ENCODE measurements at places on chromosomes 16 and 17.

DNA sequence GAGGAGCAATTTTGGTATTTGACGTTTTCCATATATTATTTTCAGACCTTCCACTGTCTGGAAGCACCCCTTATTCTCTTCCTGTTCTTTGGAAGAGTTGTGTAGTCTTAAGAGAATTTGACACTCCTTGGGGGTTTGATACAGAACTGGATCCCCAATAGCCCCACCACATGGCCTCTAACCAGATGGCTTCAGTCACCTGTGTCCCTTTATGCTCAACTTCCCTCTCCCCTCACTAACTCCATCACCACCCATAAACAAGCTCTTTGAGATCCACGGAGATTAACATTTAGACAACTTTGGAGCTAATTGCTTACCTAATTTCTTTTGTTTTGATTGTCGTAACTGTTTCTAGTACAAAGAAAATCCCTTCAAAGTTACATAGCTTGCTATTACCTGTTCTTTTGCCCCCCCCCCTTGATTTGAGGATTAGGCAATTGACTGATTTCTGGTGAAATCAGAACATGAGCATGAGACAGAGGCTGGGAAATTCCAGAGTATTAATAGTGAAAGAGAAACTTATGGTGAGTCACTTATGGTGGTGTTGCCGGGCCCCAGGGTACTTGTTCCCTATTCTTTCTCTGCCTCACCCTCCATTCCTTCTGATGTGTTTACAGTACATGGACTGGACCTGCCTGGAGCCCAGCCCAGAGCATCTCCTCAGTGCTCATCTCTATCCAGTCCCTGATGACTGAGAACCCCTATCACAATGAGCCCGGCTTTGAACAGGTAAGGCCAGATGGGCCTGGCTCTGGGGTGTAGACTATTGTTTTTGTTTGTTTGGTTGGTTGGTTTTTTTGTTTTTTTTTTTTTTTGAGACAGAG, 7.5 kb downstream of the UBE2Z start:
- no peak for DNase-seq

DNA sequence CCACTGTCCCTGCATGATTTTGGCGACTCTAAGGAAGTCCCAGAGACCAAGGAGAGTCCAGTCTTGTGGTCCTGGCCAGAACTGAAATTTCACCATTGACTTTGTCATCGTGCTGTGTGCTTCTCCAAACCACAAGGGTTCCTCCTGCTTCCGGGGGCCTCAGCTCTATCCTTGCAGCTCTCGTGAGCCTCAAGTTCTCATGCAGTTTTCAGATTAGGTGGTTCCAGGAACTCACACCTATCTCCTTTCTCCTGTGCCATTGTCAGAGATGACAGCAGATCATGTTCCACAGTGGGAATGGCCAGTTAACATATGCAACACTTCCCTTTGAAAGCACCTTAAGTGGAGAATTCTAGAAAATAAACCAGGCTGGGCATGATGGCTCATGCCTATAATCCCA, 97.9 kb upstream of the CRHR1 start:
- no peak for DNase-seq

GRCh38 chr17:16472539-16472938, 19.5 kb downstream of the LRRC75A start:
- no peak for DNase-seq

DNA sequence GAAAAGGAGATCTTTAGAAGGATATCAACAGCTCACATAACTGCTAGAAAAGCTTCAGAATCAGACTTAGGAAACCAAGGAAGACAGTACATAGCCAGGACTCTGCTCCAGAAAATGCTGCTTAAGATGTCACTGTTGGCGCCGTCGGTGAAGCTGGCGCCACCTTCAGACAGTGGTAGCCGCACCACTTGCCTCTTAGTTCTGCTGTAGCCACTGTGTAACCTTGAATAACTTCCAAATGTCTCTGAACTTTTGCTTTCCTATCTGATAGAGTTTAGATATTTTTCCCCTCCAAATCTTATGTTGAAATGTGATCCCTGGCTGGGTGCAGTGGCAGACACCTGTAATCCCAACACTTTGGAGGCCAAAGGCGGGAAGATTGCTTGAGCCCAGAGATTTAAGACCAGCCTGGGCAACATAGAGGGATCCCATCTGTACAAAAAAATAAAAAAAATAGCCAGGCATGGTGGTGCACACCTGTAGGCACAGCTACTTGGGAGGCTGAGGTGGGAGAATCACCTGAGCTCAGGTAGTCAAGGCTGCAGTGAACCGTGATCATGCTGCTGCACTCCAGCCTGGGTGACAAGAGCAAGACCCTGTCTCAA, 6.3 kb upstream of the USP31 start:
- no peak for DNase-seq

- DNase-seq = no peak
Observed at GRCh38 chr17:36703860-36704266, 102.5 kb downstream of the MRM1 start.

GRCh38 chr17:20925954-20926353, 116.9 kb downstream of the USP22 start:
- no peak for DNase-seq

GRCh38 chr17:48544349-48545021, 424 bp downstream of the HOXB2 start:
- no peak for DNase-seq

GRCh38 chr17:72204742-72205141, 83.9 kb downstream of the SOX9 start:
- no peak for DNase-seq

DNA sequence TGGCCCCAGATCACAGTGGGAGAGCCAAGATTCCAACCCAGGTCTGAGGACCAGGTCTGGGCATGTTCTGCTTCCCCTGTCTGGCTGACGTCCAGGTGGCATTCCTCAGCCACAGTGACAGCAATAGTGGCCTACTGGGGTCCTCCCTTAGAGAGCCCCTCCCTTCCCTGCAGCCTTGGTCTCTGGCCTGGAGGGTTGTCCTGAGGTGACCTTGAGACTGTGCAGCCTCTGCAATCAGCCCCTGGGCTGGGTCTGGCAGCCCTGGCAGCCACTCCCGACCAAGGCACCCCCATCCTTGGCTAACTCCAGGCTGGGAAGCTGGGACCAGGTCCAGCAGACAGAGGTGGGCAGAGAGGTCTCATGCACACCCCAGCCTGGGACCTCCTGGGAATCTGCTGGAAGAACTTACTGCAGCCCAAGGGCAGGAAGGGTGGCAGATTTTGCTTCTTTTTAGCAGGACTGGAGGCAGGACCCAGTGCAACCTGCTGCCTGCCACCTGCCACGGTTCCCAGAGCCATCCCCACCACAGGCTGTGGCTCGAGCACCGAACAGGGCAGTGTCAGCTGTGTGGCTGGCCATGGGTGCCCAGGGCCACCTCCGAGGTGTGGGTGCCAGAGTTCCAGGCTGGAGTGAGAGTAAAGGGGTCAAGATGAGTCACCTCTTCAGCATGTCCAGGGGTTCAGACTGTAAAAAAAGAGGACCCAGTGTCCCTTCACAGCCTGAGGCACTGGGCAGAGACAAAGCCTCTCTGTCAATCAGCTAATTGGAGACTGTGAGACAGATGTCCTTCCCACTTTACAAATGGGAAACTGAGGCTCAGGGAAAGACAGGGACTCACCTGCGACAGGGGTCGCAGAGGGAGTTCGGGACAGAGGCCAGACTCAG, 12.6 kb downstream of the GRB7 start:
- no peak for DNase-seq

GRCh38 chr17:65518256-65518655, 43.2 kb downstream of the AXIN2 start:
- DNase-seq = no peak

DNA sequence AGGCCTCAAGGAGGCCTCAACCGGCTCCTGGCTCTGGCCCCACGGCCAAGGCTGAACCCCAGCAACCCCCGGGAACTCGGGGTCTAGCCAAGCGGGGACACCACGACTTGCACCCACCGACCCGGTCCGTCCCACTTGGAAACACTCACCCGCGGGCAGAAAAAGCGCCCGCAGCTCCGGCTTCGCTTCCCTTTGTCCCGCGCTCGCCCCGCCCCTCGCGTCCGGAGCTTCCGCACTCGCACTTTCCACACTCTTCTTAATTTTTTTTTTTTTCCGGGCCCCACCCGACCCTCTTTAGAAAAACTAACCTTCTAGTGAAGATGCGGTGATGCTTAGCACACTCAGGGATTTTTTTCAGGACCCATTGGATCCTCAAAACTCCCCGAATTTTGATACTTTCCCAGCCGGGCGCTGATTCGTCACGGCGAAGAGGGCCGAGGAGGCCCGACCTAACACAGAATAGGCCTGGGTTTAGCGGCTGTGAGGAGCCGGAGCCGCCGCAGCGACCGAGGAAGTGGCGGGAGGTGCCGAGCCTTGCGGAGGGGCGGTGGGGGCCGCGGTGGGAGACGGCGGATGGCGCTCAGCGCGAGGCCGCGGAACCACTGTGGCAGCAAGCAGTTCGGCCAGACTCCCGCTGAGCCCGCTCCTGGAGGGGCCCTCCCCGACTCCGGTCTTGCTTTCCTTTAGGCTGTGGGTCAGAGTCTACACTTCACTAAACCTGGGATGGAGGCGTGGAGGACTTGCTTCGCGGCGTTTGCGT, at the start of gene SMARCE1:
Gene SMARCE1, minus strand, starts transcription at position 195 of the 760 bp plus-strand sequence. CDS start 2,016 bp downstream, outside the sequence.
- DNase-seq = peak; percentile 33

DNA sequence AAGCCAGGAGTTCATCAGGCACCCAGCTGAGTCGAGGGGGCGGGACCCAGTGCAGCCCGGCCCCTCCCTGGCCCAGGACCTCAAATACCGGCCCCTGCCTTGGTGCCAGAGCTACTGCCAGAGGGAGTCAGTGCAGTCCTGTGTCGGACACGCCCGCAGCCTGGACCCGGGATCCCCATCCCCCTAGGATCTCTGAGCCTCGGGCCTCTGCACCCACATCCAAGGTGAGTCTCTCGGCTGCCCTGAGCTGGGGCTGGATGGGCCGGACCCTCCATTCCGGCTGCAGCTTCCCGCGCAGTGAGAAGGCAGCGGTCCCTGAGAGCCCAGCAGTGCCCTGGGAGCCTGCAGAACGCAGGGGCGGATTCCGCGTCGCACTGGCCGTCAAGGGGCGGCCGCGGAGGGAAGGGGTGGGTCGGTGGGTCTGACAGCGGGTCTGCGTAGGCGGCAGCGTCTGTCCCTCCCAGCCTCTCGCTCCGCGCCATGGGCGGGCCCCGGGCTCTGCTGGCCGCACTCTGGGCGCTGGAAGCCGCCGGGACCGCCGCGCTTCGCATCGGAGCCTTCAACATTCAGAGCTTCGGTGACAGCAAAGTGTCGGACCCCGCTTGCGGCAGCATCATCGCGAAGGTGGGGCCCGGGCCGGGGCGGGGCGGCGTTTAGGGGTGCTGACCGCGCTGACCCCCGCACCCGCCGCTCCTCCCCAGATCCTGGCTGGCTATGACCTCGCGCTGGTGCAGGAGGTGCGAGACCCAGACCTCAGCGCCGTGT, at the start of gene DNASE1L2:
Gene DNASE1L2, plus strand, starts transcription at position 108 of the 765 bp plus-strand sequence. Its CDS starts 373 bp downstream, at position 481.
- DNase-seq = no peak

- DNase-seq = no peak
Observed at GRCh38 chr17:75574404-75575036, 13.1 kb upstream of the MYO15B start.

GRCh38 chr16:19745286-19746010, 27.4 kb downstream of the IQCK start:
- DNase-seq = no peak

DNA sequence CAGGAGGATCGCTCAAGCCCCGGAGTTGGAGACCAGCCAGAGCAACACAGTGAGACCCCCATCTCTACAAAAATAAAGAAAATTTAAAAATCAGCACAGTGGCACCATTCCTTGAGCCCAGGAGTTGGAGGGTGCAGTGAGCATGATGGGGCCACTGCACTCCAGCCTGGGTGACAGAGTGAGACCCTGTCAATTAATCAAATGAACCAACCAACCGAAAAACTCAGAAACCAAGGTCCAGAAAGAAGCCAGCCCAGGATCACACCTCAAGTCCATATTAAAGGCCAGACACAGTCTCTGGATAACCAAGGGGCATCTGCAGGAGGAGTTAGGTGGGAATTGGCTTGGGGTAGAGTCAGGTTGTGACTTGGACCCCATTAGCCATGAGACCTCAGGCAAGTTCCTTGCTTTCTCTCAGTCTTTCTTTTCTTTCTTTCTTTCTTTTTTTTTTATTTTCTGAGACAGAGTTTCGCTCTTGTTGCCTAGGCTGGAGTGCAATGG, 2.4 kb downstream of the HSD17B1 start:
- no peak for DNase-seq

- DNase-seq = no peak
Observed at GRCh38 chr17:81057777-81058176, 22.8 kb downstream of the BAIAP2 start.

All from NCI-H524 treated with DMSO at 0.1 percent for 48 hours (cell line).